Muscle of leg (tissue), 16 donors: ENCODE measurements at places on chromosomes 11 and 22.

DNA sequence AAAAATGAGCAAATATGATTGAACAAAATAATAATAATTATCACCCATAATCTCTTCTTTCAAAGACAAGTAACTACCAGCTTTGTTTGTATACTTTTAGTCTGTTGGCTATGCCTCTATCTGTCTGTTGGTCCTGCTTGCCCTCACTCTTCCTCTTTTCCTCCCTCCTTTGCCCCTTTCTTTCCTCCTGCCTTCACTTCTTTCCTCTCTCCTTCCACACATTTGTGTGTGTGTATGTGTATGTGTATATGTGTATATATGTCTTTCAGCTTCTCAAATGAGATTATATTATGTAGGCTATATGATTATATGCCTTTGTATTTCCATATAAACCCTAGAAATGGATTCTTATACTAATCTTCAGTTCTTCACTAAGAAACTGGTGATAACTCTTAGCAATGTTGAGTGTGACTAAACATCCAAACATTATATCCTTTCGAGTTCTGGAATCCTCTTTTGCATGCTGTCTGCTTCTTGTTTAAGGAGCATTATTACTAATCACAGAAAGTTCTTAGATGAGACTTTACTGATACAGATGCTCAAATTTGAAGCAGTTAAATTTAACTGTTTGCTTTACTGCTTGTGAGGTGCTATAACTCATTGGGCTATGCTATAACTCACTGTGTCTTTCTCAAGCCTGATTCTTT lies 219.1 kb downstream of the TMEM135 start:
- no peak overlapping the region for H3K27ac ChIP-seq
- H3K4me1 ChIP-seq = peaks cover 2% of the 10 kb centered on the region
- no peak overlapping the region for H3K4me3 ChIP-seq
- H3K27me3 ChIP-seq = no peaks in the 10 kb centered on the region
- no peaks in the 10 kb centered on the region for H3K36me3 ChIP-seq

DNA sequence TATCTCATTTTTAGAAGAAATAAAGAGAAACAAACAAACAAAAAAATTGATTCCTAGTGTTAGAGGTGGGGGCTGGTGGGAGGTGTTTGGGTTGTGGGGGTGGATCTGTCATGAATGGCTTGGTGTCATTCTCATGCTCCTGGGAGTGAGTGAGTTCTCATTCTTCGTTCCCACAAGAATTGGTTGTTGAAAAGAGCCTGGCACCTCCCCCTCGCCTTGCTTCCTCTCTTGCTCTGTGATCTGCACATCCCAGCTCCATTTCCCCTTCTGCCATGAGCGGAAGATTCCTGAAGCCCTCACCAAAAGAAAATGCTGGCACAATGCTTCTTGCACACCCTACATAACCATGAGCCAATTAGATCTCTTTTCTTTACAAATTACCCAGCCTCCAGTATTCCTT lies 277.8 kb downstream of the ST3GAL4 start:
- no peak overlapping the region for H3K4me3 ChIP-seq
- no peak overlapping the region for H3K27ac ChIP-seq
- H3K4me1 ChIP-seq = peaks cover 12% of the 10 kb centered on the region
- no peak for DNase-seq
- peaks cover 30% of the 10 kb centered on the region for H3K27me3 ChIP-seq

GRCh38 chr22:41447435-41448188 lies 1.0 kb upstream of the TOB2 start:
- DNase-seq = peak; percentile 96
- H3K4me3 ChIP-seq = peak overlapping the region; percentile 98
- H3K4me1 ChIP-seq = peaks cover 22% of the 10 kb centered on the region
- peaks cover 15% of the 10 kb centered on the region for H3K36me3 ChIP-seq
- peak overlapping the region; percentile 99 for H3K27ac ChIP-seq

GRCh38 chr11:8059030-8059429 lies 22.0 kb upstream of the TUB start:
- no peaks in the 10 kb centered on the region for H3K36me3 ChIP-seq
- H3K27ac ChIP-seq = no peak overlapping the region
- no peak for DNase-seq
- H3K4me3 ChIP-seq = no peak overlapping the region
- peaks cover 4% of the 10 kb centered on the region for H3K27me3 ChIP-seq

DNA sequence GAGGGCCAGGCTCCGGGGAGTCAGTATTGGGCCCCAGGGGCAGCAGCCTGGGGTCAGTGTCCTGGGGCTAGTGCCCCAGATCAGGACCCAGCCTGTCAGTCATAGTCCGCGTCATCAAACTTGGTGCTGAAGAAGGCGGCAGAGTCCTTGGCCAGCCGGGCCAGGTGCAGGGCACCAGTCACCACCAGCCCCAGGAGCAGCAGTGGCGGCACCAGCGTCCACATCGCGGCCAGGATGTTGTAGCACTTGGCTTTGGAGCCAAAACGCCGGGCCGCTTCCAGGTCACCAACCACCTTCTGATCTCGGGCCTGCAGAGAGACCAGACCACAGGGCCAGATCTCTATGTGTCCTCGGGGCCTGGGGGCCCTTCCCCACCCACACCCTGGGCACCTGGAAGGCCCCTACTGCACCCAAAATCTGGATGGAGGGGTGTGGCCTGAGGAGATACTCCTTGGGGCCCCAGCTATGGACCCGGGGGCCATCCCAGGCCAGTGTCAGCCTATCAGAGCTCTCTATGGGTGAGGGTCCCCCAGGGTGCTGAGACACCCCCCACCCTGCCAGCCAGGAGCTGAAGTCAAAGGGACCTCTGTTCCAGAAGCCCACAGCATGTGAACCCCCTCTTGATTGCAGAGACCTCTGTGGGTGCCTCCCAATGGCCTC lies 790 bp downstream of the IFITM5 start:
- H3K36me3 ChIP-seq = peaks cover 6% of the 10 kb centered on the region
- H3K4me3 ChIP-seq = no peak overlapping the region
- H3K27me3 ChIP-seq = peaks cover 13% of the 10 kb centered on the region

DNA sequence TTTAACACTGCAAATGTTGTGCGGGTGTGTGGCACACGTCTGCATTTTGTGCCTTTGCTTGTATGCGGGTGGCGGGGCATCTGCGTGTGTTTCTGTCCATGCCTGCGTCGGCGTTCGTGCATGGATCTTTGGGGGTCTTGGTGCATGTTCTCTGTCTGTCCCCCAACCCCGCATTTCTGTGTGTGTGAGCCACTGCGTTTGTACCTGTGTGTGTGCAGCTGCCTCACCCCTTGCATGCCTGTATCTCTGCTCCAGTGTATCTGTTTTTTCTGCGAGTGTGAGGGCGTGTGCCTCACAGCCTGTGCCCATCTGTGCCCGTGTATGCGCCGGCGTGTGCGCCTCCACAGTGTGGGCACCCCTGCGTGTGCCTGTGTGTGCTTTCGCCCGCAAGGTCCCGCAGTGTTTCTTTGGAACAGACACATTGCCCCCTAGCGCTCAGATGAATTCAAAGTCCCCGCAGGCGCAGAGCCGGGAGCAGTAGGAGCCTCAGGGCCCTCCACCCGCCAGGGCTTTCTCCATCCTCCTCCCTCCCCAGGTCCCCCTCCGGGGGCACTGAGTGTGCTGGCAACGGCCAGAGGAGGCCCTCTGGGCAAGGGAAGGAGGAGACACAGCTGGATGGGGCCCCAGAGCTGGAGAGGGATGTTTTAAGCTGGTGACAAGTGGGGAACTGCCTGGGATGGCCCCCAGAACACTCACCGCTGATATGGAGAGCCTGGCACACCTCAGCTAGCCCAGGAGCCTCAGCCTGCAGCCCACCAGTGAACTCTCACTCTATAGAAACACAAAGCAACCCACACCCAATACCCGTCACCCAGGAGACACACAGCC lies 3.1 kb upstream of the MN1 start:
- H3K4me3 ChIP-seq = no peak overlapping the region
- peaks cover 37% of the 10 kb centered on the region for H3K4me1 ChIP-seq
- H3K27ac ChIP-seq = no peak overlapping the region
- peak; percentile 81 for DNase-seq
- no peaks in the 10 kb centered on the region for H3K36me3 ChIP-seq

DNA sequence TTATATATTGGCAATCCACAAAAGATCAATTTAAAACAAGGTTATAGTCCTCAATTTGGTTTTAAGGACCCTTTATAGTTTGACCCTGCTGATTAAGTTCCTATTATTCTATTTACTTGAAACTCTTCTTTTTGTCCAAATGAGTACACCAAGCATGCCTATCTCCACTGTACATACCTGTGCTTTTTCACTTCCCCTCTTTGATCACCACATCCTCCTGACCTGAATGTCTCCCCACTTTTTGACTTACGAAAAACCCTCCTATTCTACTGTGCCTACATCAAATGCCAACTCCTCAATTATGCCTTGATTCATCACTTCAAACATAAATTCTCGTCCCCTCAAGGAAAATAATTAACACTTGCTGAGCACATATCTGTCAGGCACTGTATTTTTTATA lies 113.5 kb downstream of the SOX6 start:
- H3K27me3 ChIP-seq = no peaks in the 10 kb centered on the region
- peaks cover 5% of the 10 kb centered on the region for H3K4me1 ChIP-seq
- no peaks in the 10 kb centered on the region for H3K36me3 ChIP-seq
- DNase-seq = no peak

- DNase-seq = no peak
- H3K4me3 ChIP-seq = no peak overlapping the region
- H3K36me3 ChIP-seq = peaks cover 5% of the 10 kb centered on the region
- no peaks in the 10 kb centered on the region for H3K27me3 ChIP-seq
Observed at GRCh38 chr11:76382209-76382608, 1.1 kb downstream of the GVQW3 start.

DNA sequence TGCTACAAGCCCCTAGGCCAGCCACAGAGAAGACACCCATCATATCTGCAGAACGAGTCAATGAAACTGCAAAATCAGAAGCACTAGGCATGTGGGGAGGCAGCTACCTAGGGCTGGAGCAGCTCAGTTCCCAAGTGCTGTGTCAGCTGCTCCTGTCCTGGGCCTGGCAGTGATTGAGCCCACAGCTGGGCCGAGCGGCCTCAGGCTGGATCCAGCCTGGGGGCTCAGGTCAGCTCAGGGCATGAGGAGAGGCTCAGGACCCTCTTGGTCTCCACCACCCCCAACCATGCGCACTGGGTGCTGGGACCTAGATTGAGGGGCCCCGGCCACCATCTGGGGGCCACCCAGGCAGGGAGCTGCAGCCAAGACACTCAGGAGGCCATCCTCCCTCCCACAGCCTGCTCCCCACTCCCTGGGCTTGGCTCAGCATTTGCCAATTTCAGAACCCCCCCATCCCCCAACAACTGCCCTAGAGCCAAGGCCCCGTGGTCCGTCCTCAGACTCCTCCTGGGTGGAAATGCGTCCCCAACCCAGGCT lies 2.4 kb upstream of the TNNT3 start:
- H3K27ac ChIP-seq = peak overlapping the region; percentile 83
- no peaks in the 10 kb centered on the region for H3K27me3 ChIP-seq
- no peak overlapping the region for H3K4me3 ChIP-seq
- H3K36me3 ChIP-seq = peaks cover 5% of the 10 kb centered on the region
- DNase-seq = peak; percentile 75

GRCh38 chr22:30946354-30946753 lies 22.2 kb downstream of the MORC2 start:
- peaks cover 5% of the 10 kb centered on the region for H3K4me1 ChIP-seq
- DNase-seq = no peak
- H3K36me3 ChIP-seq = peaks cover 91% of the 10 kb centered on the region
- no peak overlapping the region for H3K27ac ChIP-seq
- no peaks in the 10 kb centered on the region for H3K27me3 ChIP-seq

DNA sequence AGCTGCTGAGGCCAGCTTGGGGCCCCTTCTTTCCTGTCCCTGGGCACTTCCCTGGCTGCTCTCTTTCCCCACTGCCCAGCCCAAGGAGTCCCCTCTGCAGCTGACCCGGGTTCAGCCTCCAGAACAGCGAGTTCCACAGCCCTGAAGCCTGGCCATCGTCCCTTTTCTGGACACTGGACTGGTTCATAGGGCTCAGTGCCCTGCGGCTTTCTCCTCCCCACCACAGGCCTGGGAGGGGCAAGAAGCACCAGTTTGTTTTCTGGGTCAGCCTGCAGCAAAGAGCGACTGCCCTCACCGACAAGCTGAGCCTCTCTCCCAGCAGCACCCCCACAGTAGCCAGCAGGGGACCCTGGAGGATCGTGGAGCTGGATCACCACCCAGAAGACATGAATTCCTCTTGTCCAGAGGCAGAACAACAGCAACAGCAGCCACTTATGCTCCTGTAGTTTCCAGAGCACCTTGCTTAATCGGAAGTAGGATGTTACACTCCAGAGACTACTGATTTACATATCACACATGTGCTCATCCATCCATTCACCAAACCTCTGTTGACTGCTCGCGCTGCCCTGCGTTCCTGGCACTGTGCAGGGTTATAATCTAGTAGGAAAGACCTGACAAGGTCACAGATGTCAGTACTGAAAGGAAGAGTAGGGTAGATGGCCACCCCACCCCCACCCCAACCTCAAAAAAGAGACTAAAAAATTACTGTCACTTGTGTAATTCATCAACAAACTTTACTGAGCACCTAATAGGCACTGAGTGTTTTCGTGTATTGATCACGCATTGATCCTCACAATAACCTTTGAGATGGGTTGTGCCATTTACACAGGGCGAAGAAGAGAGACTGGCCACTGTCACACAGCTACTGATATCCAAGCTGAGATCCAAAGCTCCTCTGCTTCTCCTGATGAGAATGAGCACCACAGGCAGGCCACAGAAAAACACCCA lies 13.0 kb upstream of the CXCR5 start:
- H3K4me3 ChIP-seq = no peak overlapping the region
- DNase-seq = peak; percentile 26
- no peaks in the 10 kb centered on the region for H3K36me3 ChIP-seq
- peak overlapping the region; percentile 82 for H3K27ac ChIP-seq
- peaks cover 13% of the 10 kb centered on the region for H3K4me1 ChIP-seq
